Fibroblast of villous mesenchyme (primary cell): ENCODE measurements at places on chromosomes 16 and 17. TPM values are rescaled to one million over a fixed set of nuclear protein-coding genes. Genes with fewer than 3 reads are reported as not detected.

DNA sequence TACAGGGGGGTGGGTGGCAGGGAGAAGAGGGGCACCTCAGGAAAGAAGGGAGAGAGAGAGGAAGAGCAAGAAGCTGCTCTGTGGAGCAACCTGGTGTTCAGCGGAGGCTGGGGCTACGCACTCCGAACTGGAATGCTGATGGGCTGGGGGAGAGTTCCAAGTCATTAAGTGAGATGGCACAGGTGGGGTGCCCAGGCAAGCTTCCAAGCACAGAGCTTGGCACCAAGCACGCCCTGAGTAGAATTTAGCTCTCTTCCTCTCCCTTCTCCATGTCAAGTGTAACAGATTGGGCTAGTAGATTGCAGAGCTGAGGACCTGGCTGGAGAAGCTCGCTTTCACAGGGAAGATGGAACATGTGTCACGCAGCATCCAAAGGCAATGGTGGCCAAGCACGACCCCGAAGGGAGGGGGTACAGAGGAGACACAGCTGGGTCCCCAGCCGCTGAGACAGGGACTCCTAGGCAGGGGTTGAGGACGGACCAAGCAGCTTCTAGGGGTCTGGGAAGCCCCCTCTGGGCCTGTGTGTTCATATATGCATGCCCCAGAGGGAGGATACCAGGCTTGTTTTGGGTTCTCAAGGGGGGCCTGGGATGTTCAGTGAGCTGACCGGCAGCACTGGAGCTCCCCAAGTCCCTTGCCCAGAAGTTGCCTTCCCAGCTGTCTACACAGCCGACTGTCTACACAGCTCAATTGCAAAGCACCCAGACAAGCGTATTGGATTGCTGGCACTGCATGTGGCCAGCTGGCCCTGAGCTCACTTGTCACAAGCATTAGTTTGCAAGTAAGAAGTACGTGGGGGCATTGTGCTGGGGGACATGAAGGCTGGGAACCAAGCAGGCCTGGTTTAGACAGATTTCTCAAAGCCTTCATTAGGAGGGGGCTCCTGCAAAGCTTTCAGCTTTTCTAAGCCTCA lies 247.8 kb downstream of the ENGASE start:
- no peak for DNase-seq

GRCh38 chr16:79081297-79082066 lies 519.1 kb downstream of the MAF start:
- no peak for DNase-seq

- peak; percentile 56 for DNase-seq
Measured at GRCh38 chr16:1535391-1536291, 2.2 kb downstream of the TMEM204 start.

GRCh38 chr17:43673516-43674323 lies 12.0 kb upstream of the MEOX1 start:
- DNase-seq, result peak; percentile 63

- DNase-seq, result no peak
Measured at GRCh38 chr17:74922694-74923537, at the start of gene USH1G. USH1G (minus strand) TSS chr17:74923255; CDS start chr17:74923073, 182 bp downstream.

DNA sequence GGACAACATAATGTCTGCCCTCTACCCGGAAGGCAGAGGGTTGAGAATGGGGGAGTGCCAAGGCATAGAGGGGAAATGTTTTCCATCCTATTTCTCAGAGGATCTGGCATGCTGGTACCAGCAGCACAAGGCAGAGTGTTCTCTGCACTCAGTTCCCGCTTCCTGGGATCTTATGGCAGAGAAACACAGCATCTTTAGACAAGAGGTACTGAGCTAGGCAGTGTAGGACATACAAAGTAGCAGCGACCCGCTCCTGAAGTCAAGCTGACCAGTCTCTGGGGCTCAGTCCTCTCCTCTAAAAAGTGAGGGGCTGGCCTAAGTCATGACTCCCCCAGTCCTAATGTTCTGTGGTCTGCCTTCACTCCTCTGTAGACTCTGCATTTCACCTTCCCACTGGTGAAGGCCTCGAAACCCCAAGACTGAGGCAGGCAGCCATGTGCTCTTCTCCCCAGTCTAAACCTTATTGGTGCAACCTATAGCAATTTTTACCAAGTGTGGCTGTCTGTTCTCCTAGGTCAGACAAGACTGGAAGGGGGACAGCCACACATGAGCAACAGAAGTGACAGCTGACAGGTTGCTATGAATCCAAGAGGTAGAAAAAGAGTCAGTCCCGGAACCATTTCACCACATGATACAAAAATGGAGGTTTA lies 11.3 kb upstream of the TSPOAP1 start:
- no peak for DNase-seq

GRCh38 chr17:5608399-5609112 lies 24.2 kb upstream of the NLRP1 start:
- DNase-seq, result no peak

- DNase-seq, result no peak
Measured at GRCh38 chr17:6075050-6075449, 4.9 kb downstream of the WSCD1 start.

DNA sequence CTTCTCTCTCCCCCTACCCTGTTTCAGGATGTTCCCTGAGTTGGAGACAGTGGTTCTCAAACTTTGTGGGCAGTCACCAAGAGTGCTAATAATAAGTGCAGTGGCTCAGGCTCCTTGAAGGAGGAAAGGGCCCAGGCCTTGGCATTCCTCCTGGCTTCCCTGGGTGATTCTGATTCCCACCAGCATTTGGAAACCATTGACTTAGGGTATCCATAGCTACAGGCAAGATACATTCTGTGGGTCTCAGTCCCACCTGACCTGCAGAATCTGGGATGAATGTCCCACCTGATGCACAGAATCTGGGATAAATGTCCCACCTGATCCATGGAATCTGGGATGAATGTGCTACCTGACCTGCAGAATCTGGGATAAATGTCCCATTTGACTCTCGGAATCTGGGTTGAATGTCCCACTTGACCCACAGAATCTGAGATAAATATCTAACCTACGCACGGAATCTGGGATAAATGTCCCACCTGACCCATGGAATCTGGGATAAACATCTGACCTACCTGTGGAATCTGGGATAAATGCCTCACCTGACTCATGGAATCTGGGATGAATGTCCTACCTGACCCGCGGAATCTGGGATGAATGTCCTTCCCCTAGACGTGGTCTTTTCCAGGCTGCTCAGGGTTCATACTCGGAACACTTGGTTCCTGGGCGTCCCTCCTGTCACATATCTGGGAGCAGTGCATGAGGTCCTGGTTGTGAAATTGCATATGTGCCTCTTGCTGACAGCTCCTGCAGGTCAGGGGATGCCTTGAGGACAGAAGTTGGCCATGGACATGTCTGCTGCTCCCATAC lies 136.7 kb upstream of the HS3ST2 start:
- DNase-seq, result no peak

GRCh38 chr16:78473031-78473699 lies 373.7 kb downstream of the WWOX start:
- DNase-seq, result no peak

- peak; percentile 27 for DNase-seq
Measured at GRCh38 chr17:78558181-78558850, 18.9 kb downstream of the DNAH17 start.

The KRT38 gene
- total RNA-seq, result under 0.01 TPM in 1 of 2 replicates, not detected in the other

The FGF11 gene
- total RNA-seq, result 0.32 and 3.9 TPM in 2 replicates

The AIPL1 gene
- total RNA-seq, result not detected in 2 replicates

The MGAT5B gene
- 0.32 and 0.43 TPM in 2 replicates for total RNA-seq

The BCO1 gene
- not detected in 2 replicates for total RNA-seq

The ATP2A3 gene
- 0.43 and 2.9 TPM in 2 replicates for total RNA-seq

The PPP1R27 gene
- not detected in 2 replicates for total RNA-seq

The TMC7 gene
- total RNA-seq, result under 0.01 and 0.32 TPM in 2 replicates

The TTLL6 gene
- under 0.01 TPM in 2 replicates for total RNA-seq

The MKS1 gene
- total RNA-seq, result 8.6 and 12.6 TPM in 2 replicates

The HSPB9 gene
- not detected in 2 replicates for total RNA-seq

The NCBP3 gene
- total RNA-seq, result 17.7 and 26.3 TPM in 2 replicates
